ENCODE measurements at places on chromosomes 1 and 21.
A peak's percentile ranks its signal among the peaks of the same experiment; 100 is the strongest.

DNA sequence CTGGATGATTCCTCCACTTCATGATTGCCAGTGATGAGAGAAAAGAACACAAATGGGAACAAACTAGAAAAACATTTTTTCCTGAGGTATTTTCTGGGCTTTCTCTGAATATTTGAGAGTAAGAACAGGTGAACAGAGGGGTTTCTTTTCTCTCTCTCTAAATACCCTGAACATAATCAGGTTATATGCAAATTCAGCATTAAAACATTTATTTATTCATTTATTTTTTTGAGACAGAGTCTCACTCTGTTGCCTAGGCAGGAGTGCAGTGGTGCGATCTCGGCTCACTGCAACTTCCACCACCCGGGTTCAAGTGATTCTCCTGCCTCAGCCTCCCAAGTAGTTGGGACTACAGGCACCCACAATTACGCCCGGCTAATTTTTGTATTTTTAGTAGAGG is 5.8 kb upstream of the LEFTY2 start:
- no peak for DNase-seq

- DNase-seq = no peak
These were observed 1.3 kb downstream of the CLSTN1 start for GRCh38 chr1:9822490-9822889.

- no peak for DNase-seq
These were observed 72.4 kb downstream of the GLIS1 start for GRCh38 chr1:53666566-53666965.

DNA sequence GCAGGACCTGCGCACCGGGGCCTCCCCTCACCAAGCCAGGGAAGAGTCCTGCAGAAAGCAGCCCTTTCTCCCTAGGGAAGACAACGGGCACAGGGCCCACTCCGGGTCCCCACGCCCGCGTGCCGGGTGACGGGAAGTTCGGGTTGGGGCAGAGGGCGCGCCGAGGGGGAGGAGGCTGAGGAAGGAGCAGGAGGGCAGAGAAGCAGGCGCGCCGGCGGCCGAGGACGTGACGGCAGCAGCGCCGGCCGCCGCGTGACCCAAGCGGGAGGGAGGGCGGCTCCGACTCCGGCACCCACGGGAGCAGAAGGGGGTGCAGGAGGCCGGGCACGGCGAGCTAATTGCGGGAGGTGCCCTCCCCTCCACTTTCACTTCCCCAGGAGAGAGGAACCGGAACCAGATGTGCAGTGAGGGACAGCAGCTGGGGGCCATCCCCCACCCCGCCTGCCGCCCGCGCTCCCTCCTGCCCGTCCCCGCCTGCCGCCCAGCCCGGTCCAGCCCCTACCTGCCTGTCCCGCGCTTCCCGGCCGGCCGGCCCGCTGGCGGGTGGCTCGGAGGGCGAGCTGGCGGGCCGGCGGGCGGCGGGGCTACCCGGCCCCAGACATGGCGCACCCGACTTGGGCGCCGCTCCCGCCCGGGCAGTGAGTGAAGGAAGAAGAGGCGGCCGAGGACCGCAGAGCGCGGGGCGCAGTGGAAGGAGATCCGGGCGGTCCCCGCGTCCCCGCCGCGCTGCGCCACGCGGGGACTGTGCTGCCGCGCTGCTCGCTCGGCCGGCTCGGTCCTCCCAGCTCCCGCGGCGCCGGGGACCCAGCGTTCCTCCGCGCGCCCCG is 510 bp downstream of the DENND4B start:
- DNase-seq = peak; percentile 66

DNA sequence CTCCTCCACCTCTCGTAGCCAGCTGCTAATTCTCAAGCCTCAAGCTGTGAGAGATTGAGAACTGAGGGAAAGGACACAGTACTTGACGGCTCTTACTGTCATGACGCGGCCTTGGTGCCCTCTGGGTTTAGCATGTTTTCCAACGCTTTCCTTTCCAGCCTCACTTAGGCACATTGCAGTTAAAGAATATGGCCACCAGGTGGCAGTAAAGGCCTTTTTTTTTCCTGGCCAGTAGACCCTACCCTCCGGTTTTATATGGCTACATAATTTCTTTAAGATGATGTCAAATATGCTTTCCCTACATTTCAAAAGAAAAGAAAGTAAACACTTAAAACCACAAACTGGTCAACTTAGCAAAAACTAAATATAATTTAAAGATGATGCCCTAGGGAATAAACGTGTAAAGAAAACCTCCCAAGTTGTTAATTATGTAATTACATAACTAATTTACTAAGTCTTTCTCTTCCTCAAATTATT is 56.8 kb upstream of the PRDX6 start:
- DNase-seq = peak; percentile 75

DNA sequence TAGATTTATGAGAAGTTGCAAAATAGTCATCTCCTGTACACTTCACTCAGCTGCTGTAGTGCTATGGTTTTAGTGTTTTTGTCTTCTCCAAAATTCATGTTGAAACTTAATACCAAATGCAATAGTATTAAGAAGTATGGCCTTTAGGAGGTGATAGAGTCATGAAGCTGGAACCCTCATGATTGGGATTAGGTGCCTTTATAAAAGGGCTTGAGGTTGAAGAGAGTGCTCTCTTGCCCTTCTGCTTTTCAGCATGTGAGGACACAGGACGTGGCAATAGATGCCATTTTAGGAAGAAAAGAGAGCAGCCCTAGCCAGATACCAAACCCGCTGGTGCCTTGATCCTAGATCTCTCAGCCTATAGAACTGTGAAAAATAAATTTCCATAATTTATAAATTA is 87.6 kb downstream of the CTH start:
- no peak for DNase-seq

DNA sequence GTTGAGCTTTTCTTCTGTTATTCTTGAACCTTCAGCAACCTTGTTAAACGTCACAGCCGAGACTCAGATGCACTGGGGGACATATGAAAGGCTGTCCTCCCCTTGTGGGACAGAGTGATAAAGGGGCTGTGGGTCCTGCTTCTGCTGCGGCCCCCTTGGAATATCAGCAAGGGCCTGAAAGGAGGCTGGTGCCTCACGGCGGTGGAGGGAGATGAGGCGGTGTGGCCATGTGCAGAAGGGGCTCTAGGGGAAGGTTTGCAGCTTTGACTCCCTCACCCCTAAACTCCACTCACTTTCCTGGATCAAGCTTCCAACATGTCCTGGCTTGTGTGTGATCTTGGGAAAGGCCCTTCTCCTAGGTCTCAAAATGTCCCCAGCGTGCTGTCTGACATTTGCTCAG is 270.7 kb upstream of the CSF3R start:
- no peak for DNase-seq

DNA sequence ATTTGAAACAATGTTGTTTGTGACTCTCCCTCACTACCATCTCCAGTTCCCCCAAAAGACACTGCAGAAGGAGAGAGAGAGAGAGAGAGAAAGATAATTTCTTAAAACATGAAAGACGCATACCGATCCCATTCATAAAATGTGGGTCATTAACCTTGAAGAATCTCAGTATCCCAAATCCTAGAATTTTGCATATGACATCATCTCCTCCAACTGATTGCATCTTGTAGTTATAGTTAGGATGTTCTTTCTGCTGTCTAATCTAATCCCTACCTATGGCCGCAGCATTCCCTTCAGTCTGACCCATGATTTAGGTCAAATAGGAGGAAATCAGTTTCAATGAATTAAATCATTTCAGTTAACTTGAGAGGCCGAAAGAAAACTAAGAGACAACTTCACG is 142.4 kb upstream of the ETS2 start:
- DNase-seq = no peak

DNA sequence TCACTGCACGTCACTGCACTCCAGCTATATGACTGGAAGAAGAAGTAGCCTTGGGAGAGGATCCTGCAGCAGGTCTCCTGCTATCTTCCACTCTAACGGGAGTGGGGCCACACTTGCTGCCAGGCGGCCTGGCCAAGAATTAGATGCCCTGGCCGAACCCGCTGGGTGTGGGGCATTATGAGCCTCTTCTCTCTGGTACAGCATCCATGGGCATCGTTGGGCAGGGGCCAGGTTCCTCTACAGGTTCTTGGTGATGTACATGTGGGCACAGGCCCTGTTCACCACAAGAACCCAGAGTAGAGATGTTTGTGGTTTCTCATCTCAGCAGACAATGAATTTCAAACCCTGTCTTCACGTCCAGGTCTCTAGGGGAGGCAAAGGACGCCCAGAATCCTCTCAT is 370.5 kb downstream of the NPHP4 start:
- no peak for DNase-seq

GRCh38 chr1:87473203-87473661 is 144.6 kb downstream of the LMO4 start:
- DNase-seq = no peak

GRCh38 chr21:41973861-41974751 is 20.3 kb upstream of the C2CD2 start:
- no peak for DNase-seq

DNA sequence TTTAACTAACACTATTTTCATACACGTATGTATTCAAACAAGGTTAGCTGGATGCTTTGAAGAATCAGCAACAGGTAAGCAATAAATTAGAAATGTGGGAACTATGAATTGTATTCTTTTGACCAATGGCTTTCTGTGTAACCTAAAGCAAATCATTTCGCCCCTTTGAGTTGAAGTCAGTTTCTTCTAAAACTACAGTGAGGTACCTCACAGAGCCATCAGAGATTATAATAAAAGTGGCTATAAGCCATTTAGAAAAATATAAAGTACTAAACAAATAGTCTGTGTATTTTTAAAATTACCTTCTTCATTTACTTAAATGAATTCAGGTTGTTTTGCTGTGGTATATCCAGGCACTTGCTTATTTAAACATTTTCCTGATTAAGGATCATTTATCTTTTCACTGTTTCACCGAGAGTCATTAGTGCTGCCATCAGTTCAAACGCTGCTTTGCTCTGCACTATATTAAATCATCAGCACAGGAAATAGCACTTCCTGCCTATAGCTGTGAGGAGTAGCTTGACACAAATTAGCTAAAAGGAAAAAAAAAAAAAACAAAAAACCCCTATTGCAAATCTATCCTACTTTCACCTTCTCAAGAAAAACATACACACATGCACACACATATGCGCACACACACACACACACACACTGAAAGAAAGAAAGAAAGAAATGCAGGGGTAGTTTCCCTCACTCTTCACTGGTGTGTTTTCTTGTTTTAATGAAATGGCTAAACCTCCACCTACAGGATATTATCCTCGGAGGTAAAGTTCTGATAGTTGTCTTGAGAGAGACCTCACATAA is 39.8 kb upstream of the C1orf105 start:
- DNase-seq = no peak

DNA sequence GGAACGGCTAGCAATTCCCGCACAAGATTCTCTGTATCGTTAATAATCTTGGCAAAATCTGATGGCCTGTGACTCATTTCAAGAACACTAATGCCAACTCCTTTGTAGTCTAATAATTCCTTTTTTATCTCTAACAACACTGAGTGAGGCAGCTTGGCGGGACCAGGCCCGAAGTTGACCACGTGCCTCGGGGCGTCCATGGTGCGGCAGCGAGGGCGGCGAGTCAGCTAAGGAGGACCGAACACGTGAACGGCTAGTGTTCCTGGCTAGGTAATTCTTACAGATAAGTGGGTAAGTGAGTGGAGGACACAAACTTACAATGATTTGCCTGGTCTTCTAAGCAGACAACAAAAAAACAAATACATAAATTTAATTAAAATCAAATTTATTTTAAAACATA is 49.3 kb upstream of the ADGRL4 start:
- no peak for DNase-seq

- DNase-seq = no peak
These were observed 84.3 kb downstream of the EXTL2 start for GRCh38 chr1:100810360-100810759.

- peak; percentile 73 for DNase-seq
These were observed 8.6 kb downstream of the MORN1 start for GRCh38 chr1:2382621-2383361.

DNA sequence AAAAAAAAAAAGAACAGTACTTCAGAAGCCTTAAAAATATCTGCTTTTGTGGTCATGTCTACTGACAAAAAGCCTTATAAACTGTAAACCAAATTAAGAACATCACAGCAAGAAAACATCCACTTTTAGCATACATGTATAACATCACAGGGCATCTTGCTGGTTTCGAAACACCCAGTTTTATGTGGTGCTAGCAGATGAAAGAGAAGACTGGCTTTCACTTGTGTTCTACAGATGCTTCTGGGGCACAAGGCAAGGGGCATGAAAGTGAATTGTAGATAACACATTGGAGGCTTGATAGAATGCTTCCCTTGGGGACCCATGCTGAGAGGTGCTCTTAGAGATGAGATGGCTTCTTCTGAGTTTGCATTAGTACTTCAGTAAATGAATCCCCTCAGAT is 543.7 kb upstream of the PKN2 start:
- no peak for DNase-seq
